ENCODE measurements at places on chromosomes 5 and 9. TPM values are rescaled to one million over a fixed set of nuclear protein-coding genes. Genes with fewer than 3 reads are reported as not detected.

GRCh38 chr5:119357270-119357669 is 1.5 kb downstream of the TNFAIP8 start:
- DNase-seq = no peak

BTNL8 gene
- 0.21 TPM for total RNA-seq

DNA sequence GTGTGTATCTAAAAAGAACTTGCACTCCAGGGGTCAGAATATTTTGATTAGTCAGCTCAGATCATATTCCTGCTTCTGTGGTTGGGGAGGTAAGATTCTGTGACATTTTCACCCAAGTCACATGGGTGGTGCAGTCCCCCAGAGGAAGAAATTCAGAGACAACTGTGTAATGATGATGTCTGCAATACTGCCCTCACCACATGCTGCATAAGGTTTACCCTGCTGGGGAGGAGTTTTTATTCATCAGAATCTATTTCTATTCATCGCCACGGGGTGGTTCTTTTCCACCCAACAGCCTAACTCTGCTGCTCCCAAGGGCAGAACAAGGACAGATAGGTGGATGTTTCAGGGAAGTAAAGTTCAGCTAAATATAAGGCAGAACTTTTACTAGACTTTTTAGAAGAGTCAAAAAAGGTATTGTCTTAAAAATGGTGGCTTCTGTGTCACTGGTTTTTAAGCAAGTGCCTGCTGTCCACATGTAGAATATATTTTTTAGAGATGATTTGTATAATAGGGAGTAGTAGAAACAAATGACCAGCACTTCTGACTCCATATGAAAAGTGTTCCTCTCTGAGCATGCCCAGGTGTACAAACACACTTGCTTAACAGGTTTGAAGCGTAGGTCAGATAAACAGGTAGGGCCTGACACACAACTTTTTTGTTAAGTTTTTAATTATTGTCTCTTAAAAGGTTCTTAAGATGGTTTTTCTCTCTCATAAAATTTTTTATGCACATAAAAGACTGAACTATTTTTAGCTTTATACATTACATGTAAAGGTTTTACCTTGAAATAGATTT is 352.7 kb downstream of the LRRC70 start:
- no peak for DNase-seq

- no peak for DNase-seq
Observed at GRCh38 chr5:90111364-90112032, 298.1 kb downstream of the CETN3 start.

- no peak for DNase-seq
Observed at GRCh38 chr5:109399092-109399759, 10.5 kb downstream of the PJA2 start.

STKLD1 gene
- total RNA-seq = 0.41 TPM

MEIKIN gene
- total RNA-seq = not detected

ANKRD31 gene
- not detected for total RNA-seq

All from H7 (cell line).